ENCODE measurements at places on chromosomes 13 and 19.

GRCh38 chr19:41219924-41220567, 1.0 kb downstream of the AXL start:
- no peak for DNase-seq

DNA sequence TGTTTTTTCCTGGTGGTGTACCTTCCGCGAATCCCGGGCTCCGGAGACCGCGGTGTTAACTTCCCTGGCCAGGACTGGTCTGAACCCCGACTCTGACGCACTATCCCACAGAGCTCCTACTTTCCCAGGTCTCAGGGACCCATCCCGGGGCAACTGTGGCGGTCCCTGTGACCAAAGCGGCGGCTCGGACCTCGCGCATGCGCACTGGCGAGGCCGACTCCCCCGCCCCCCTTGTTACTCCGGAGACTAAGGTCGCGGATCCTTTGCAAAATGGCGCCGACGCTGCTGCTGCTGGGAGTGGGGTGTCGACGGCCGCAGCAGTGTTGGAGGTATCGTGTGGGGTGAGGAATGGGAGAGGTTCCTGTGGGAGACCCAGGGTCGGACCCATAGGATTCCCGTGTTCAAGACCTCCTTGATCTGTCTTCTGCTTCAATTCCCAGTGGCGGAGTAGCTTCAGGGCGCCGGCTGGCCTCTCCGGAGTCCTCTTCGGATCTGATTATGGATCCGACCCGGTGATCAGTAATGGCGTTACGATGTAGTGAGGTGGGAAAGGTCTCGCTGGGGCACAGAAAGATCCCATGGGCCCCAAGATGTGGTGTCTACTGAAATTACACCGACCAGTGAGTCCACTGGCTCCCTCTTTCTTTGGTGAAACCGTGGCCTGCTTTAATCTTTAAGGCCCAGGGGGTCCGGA, 66.6 kb upstream of the ZNF527 start:
- no peak for DNase-seq

GRCh38 chr13:38202740-38203139, 146.9 kb upstream of the UFM1 start:
- no peak for DNase-seq

DNA sequence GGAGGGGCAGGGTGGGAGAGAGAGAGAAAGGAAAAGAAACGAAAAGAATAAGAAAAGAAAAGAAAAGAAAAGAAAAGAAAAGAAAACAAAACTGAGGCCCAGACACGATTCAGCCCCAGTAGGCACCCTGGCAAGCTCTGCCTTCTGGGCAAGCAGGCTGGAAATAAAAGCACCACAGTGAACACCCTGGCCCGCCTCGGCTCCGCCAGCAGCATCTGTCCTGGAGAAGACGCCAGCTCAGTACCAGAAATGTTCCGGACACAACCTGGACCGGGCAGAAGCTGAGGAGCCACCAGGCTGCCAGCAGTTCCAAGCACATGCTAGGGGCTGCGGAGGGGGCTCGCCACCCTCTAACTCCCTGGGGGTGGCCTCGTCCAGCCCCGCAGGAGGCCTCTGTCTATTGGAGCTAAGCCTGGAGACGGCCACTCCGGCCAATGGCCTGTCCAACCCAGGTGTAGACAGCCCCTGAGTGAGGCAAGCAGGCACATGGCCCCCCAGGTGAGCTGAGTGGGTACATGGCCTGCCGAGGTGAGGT, 11.4 kb upstream of the CPAMD8 start:
- no peak for DNase-seq

DNA sequence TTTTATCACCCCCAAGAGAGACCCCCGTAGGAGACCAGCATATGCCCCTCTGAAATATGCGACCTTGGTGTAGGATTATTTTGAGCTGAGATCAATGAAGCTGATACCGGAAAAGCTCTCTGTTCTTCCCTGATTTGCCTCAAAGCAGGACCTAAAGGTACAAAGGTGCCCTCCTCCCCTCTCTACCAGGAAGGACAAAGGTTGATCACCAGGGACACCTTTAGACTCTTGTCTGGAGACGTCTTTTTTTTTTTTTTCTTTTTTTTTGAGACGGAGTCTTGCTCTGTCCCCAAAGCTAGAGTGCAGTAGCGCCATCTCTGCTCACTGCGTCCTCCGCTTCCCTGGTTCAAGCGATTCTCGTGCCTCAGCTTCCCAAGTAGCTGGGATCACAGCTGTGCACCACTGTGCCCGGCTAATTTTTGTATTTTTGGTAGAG, 792 bp upstream of the PEX11G start:
- DNase-seq: no peak

DNA sequence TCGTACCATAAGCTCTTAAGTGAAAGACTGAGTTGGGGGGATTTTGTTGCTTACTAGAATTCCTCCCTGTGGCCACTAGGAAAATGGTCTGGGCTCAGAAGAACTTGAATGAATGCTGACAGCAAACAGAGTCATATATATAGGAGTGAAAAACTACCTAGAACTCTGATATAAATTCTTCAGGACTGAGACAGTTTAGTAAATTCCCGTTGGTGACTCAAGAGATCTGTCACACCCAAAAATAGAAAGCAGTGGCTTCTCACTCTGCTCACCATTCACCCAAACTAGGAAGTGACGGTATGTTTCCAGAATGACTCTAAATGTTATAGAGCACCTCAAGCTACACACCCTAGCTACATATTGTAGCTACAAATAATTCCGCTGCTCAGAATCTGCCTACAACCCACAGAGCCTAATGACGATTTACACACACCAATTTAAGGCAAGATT, 116.2 kb downstream of the TBC1D4 start:
- no peak for DNase-seq

DNA sequence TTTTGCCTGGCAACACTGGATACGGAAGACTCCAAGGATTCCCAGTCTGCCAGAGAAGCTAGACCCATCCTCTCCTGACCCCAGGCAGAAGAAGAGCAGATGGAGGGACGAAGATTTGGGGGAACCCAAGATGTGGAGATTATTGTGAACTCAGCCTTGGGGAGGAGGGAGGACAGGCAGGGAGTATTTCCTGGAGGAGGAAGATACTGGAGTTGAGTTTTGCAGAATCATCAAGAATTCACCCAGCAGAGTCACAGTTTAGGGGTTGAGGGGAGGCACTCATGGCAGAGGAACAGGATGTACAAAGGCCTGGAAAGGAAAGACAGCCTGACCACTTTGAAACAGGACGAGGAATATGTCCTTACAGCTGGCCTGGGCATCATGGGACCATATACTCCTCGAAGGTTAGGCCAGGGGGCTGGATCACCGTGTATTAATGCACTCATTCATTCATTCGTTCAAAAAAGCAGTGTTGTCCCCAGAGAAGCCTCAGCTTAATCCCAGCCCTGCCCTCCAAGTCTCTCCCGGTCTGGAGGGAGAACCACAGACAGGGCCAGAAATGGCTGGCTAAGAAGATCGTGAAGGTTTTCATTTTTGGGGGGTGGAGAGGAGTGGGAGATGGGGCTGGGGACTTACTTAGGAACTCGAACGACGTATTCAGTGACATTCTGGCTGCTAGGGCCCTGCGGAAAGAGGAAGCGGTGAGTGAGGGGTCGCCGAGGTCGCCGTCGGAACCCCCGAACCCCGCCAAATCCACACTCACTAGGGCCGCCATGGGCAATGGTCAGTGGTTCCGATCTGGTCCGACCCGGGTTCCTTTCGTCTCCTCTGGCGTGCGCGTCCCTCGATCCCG, 517 bp downstream of the GTF2F1 start:
- DNase-seq: no peak
